Memory B cell (primary cell): ENCODE measurements at places on chromosomes 6 and 20.

DNA sequence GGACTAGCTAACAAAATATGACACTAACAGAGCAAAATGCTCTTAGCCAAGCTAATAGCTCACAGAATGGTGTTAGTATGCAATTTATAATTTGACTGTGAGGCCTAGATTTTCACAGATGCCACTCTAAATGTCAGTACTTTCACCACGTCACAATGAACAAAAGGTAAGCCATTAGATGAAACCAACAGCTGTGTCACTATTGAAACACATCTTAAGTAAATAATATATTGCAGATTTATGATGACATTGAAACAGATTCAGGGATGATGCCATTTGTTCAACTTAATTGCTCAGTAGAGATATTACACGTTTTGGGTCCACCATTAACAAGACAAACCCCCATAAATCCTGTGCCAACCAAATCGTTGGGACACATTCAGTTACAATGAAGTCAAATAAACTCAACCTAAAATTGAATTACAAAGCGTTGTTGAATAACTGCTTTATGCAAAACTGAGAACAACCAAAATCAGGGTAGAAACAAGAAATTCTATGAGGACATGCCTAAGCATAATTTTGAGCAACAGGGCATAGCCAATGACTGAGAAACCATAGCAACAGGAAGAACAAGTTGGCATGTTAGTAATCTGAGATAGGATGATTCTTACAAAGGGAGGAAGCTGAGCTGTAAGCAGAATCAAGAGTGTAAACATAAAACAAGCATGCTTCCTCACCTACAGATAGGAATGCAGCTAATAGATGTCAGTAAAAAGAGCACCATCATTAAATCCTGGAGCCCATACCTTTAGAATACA, 85.6 kb upstream of the KHDRBS2 start:
- DNase-seq: no peak
- H3K36me3 ChIP-seq: peaks cover 2% of the 10 kb centered on the region
- no peaks in the 10 kb centered on the region for H3K27me3 ChIP-seq
- H3K27ac ChIP-seq: peak overlapping the region; percentile 43
- no peak overlapping the region for H3K4me3 ChIP-seq

DNA sequence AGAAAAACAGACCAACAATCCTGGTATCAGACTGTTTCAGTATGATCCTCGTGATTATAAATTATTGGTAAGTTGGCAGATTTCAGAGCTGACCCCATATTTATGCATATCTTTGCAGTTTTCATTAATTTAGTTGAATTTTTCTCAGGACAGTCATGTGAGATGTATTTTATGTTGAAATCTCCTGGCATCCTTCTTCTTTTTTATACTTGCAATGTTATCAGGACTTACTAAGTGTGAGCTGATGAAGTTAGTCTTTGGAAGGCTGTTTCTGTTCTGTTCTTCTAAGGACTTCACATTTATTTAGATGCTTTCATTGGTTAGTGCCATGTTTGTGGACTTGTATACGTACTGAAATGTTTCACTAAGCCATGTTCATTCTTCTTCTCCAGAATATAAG, 17.2 kb downstream of the SMPDL3A start:
- H3K27ac ChIP-seq: no peak overlapping the region
- H3K36me3 ChIP-seq: peaks cover 2% of the 10 kb centered on the region
- H3K4me1 ChIP-seq: no peaks in the 10 kb centered on the region
- no peaks in the 10 kb centered on the region for H3K27me3 ChIP-seq

GRCh38 chr6:71412559-71413140, 124.0 kb downstream of the OGFRL1 start:
- no peak overlapping the region for H3K4me3 ChIP-seq
- H3K36me3 ChIP-seq: no peaks in the 10 kb centered on the region
- H3K4me1 ChIP-seq: no peaks in the 10 kb centered on the region
- H3K27me3 ChIP-seq: peaks cover 6% of the 10 kb centered on the region

GRCh38 chr20:40370800-40371199, 318.2 kb downstream of the MAFB start:
- H3K4me1 ChIP-seq: no peaks in the 10 kb centered on the region
- H3K36me3 ChIP-seq: no peaks in the 10 kb centered on the region
- no peak for DNase-seq
- no peak overlapping the region for H3K27ac ChIP-seq
- H3K4me3 ChIP-seq: no peak overlapping the region

DNA sequence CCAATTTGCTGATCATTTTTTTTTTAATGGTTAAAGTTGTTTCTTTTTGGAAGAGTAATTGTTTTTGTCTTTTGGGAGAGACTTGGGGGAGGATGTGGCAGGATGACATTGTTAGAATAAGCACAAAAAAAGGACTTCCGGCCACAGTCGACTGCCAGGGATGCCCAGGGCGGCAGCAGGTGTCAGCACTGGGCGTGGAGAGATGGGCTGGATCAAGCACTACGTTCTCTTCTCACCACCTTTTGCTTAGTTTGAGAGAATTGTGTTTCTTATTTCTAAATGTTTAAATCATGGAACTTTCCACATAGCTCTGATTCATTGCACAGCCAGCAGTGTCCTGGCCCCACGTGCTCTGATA, 104.6 kb upstream of the FRMD1 start:
- no peak for DNase-seq
- peaks cover 7% of the 10 kb centered on the region for H3K27me3 ChIP-seq
- no peak overlapping the region for H3K27ac ChIP-seq
- H3K36me3 ChIP-seq: no peaks in the 10 kb centered on the region
- no peak overlapping the region for H3K4me3 ChIP-seq
- no peaks in the 10 kb centered on the region for H3K4me1 ChIP-seq

DNA sequence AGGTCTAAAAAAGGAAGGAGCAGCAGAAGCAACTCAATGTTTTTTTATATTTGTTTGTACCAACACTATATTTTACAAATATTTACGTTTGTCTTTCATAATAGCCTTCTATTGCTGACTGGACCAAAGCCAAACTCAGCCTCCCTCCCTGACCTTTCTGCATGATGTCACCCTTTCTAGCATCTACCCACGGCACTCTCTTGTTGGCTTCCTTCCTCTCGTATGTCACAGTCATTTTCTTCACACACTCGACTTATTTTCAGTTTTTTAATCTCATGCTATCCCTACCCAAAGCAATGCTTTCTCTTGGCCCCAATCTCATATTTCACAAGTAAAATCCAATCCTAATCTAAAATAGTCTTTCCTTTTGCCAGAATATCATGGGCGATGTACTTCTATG, 16.3 kb upstream of the FAM8A1 start:
- H3K27me3 ChIP-seq: peaks cover under 1% of the 10 kb centered on the region
- no peaks in the 10 kb centered on the region for H3K36me3 ChIP-seq
- H3K27ac ChIP-seq: no peak overlapping the region

DNA sequence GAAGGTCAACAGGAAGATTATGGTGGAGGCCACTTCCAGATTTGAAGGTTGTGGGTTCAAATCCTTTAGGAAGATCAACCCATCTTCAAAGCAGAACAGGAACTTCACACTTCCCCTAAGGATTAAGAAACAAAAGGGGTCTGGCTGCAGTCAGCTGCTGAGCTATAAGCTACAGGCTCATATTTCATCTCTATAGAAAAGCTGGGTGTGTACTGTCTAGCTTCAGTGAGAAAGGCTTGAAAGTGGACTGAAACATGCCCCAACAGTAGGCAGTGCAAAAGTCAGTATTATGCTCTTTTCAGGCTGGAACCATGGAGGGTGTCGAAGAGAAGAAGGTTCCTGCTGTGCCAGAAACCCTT, 60.1 kb upstream of the SPDEF start:
- DNase-seq: no peak
- H3K4me3 ChIP-seq: no peak overlapping the region
- H3K27me3 ChIP-seq: no peaks in the 10 kb centered on the region
- peaks cover 21% of the 10 kb centered on the region for H3K4me1 ChIP-seq

- H3K27me3 ChIP-seq: no peaks in the 10 kb centered on the region
- H3K27ac ChIP-seq: no peak overlapping the region
- H3K4me3 ChIP-seq: peak overlapping the region; percentile 21
- H3K36me3 ChIP-seq: no peaks in the 10 kb centered on the region
Measured at GRCh38 chr20:47358672-47359529, 2.4 kb upstream of the ZMYND8 start.

DNA sequence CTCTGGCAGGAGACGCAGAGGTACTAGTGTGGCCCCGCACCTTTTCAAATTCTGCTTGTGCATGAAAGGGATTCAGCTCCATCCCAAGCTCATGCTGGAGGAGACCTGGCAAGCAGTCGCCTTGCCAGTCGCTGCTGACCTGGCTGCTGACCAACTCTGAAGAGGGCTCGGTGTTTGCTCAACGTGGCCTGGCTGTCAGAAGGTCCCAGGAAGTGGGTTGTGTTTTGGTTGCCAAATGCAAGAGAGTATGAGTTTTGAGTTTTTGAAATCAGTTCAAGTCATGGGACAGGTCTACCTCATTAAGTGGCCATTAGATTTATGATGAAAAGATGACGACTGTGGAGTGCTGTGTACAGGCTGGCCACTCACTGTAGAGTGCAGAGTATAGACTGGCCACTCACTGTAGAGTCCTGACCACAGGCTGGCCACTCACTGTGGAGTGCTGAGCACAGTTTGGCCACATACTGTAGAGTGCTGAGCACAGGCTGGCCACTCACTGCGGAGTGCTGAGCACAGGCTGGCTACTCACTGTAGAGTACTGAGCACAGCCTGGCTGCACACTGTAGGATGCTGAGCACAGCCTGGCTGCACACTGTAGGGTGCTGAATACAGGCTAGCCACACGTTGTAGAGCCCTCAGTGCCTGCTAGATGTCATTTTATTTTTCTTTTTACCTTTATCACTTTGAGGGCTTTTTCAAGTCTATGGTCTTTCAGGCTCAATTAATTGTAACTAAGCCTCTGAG, 193.9 kb downstream of the ZNF217 start:
- peaks cover 5% of the 10 kb centered on the region for H3K36me3 ChIP-seq
- no peak for DNase-seq
- peaks cover 10% of the 10 kb centered on the region for H3K27me3 ChIP-seq
- H3K4me3 ChIP-seq: no peak overlapping the region
